ENCODE measurements at places on chromosomes 6 and 20. TPM values are rescaled to one million over a fixed set of nuclear protein-coding genes. Genes with fewer than 3 reads are reported as not detected.

IP6K3 gene
- total RNA-seq, result 0.16 TPM

MBOAT1 gene
- total RNA-seq, result 4.1 TPM

CSTF1 gene
- 41.8 TPM for total RNA-seq

DNA sequence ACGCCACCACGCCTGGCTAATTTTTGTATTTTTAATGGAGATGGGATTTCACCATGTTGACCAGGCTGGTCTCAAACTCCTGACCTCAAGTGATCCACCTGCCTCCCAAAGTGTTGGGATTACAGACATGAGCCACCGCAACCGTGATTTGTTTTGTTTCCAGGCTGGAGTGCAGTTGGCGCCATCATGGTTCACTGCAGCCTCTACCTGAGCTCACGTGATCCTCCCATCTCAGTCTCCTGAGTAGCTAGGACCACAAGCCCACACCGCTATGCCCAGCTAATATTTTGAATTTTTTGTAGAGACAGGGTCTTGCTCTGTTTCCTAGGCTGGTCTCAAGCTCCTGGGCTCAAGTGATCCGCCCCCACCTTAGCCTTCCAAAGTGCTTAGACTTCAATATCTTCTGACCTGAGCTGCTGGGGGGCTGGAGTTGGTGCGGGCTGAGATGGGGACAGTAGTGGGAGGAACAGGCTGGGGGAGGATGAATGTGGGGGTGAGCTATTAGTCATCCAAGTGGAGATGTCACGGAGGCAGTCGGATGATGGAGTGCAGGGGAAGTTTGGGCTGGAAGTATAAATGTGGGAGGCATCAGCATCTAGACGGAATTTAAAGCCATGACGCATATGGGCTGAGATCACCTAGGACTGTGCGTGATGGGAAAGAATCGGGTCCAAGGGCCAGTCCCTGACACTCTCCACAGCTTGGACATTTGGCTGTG lies 23.1 kb upstream of the ZMYND8 start:
- peaks cover 7% of the 10 kb centered on the region for H3K4me1 ChIP-seq
- DNase-seq, result no peak
- no peaks in the 10 kb centered on the region for H3K36me3 ChIP-seq
- H3K4me3 ChIP-seq, result no peak overlapping the region

EPM2A gene
- total RNA-seq, result 29.2 TPM

TINAG gene
- total RNA-seq, result not detected

- no peak overlapping the region for H3K27ac ChIP-seq
- no peaks in the 10 kb centered on the region for H3K27me3 ChIP-seq
- no peaks in the 10 kb centered on the region for H3K36me3 ChIP-seq
- H3K4me1 ChIP-seq, result no peaks in the 10 kb centered on the region
Measured at GRCh38 chr6:1763404-1763803, 153.7 kb downstream of the FOXC1 start.

DNA sequence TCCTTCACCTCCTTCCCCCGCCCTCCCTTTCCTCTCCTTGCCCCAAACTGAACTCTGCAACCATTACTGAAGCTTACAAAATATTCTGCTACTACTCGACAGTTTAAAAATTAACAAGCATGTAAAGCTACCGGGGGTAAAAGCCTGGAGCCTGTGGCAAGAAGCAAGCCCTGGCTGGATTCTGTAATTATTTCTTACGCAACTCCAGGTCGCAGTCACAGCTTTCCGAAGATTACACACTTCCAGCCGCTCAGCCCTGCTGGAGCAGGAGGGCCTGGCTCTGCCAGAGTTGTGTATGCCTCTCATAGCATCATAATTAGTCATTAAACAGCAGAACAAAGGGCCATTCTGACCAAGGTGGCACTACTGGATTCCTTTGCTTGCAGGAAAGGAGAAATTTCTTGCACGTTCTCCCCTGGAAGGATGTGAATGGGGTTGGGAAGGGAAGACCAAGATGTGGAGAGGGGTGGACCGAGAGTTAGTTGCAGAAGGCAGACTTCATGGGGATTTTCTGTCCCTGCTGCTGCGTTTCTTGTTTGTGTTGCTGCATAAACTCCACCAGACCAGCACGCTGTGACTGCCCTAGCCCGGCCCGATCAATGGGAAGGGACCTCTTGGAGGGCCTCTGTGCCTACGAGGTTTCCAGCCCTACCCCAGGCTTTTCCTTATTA lies 23.6 kb downstream of the FOXQ1 start:
- H3K4me3 ChIP-seq, result no peak overlapping the region
- no peak for DNase-seq
- H3K4me1 ChIP-seq, result no peaks in the 10 kb centered on the region

CHRNA4 gene
- total RNA-seq, result 8.3 TPM

- H3K36me3 ChIP-seq, result no peaks in the 10 kb centered on the region
- no peak for DNase-seq
- no peak overlapping the region for H3K4me3 ChIP-seq
- H3K27ac ChIP-seq, result no peak overlapping the region
Measured at GRCh38 chr6:90319044-90319443, 22.4 kb upstream of the BACH2 start.

DNA sequence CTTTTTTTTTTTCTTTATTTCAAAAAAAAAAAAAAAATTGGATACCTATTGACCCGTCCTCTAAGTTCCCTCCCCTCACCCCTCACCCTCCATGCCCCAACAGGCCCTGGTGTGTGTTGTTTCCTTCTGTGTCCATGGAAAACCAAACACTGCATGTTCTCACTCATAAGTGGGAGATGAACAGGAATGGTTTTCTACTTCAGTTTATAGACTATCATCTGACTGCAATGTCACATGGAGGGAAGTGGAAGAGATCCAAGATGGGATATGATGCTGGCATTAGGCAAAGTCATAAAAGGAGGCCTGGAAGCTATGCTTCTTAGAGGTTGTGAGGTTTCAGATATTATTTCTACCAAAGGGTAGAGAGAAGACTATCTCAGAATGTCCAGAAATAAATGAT lies 237.5 kb downstream of the MAFB start:
- no peaks in the 10 kb centered on the region for H3K36me3 ChIP-seq
- no peak for DNase-seq
- H3K27me3 ChIP-seq, result no peaks in the 10 kb centered on the region
- H3K27ac ChIP-seq, result no peak overlapping the region
- no peak overlapping the region for H3K4me3 ChIP-seq

- H3K4me1 ChIP-seq, result no peaks in the 10 kb centered on the region
- peak; percentile 81 for DNase-seq
- H3K4me3 ChIP-seq, result peak within 1 kb of the TSS; percentile 77
- H3K27me3 ChIP-seq, result no peaks in the 10 kb centered on the region
- H3K36me3 ChIP-seq, result no peaks in the 10 kb centered on the region
- H3K27ac ChIP-seq, result peak within 1 kb of the TSS; percentile 67
Measured at GRCh38 chr6:96837081-96837971, at the start of gene GPR63. GPR63 (minus strand) TSS chr6:96837477; CDS start chr6:96799731, 37,746 bp downstream.

DNA sequence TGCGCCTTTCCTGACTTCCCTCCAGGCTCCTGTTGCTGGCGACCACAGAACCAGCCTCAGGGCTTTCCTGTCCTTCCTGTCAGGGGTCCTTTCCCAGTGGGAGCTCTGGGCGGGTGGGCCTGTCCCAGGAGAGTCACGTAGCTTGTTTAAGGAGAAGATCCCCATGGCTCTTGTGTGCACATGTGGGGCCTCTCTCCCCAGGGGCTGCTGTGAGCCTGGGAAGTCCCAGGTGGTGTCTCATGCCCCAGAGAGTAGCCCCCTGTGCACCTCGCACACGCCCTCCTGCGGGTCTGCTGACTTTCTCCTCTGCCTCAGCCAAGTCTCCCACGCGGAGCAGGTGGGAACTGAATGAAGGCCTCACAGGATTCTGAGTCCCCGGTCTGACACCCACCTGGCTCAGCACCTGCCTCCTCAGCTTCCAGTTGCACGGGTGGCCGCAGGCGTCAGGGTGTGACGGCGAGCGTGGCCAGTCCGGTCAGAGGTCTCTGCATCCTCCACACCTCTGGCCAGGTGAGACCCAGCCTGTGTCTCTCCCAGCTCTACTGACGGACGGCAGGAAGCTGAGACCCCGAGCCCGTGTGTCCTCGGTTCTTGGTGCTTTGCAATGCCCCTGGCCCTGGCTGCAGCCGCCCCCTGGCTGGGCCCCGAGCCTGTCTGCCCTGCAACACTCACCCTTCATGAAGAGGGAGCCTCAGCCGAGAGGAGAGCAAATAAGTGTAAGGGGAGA lies 5.6 kb upstream of the NKAIN4 start:
- H3K36me3 ChIP-seq, result no peaks in the 10 kb centered on the region
- DNase-seq, result no peak
- H3K27ac ChIP-seq, result no peak overlapping the region
- peaks cover under 1% of the 10 kb centered on the region for H3K4me1 ChIP-seq
- no peak overlapping the region for H3K4me3 ChIP-seq
- H3K27me3 ChIP-seq, result no peaks in the 10 kb centered on the region

GRCh38 chr6:43221046-43221972 lies 8.0 kb downstream of the DNPH1 start:
- no peaks in the 10 kb centered on the region for H3K36me3 ChIP-seq
- H3K4me3 ChIP-seq, result no peak overlapping the region
- no peaks in the 10 kb centered on the region for H3K4me1 ChIP-seq
- H3K27me3 ChIP-seq, result no peaks in the 10 kb centered on the region
- no peak for DNase-seq
- H3K27ac ChIP-seq, result no peak overlapping the region

DNA sequence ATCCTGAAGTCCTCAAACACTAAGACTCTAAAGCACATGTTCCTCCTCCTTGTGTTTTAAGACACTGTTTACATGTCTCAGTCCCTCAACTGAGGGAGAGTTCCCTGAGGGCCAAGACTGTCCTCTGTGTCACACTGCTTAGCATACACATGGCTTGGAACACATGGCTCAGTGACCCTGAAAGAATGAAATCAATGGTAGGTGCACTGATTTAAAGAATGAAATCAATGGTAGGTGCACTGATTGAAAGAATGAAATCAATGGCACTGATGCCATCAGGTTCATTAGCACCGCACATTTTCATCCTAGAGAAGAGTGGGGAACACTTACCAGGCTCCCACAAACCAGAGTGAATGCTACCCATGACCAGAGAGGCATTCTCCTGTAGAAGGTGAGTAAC lies 9.8 kb downstream of the TOMM34 start:
- H3K27ac ChIP-seq, result no peak overlapping the region
- DNase-seq, result no peak
- no peaks in the 10 kb centered on the region for H3K27me3 ChIP-seq
- H3K4me1 ChIP-seq, result peaks cover 18% of the 10 kb centered on the region

LY6G6D gene
- not detected for total RNA-seq

GRCh38 chr6:148757944-148758480 lies 11.2 kb downstream of the UST start:
- H3K27me3 ChIP-seq, result no peaks in the 10 kb centered on the region
- no peak for DNase-seq
- H3K36me3 ChIP-seq, result no peaks in the 10 kb centered on the region
- no peak overlapping the region for H3K27ac ChIP-seq
- no peak overlapping the region for H3K4me3 ChIP-seq

DNA sequence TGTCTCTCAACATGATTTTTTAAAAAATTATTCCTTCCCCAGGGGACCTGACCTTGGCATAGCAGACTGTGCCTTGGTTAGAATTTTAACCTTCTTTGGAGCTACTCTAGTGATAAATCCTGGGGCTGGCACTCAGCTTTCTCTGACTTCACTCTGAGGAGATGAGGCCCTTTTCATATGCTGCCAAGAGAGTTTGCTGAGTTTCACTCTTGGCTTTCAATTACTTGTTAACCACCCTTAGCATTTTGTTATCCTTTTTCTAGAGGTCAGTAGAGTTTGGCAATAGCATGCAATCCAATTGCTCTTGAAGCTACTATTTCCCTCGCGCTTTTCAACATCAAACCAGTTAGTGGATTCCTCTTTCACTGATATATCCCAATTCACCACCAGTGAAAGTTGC lies 920.3 kb downstream of the EYS start:
- no peaks in the 10 kb centered on the region for H3K27me3 ChIP-seq
- DNase-seq, result no peak
- no peak overlapping the region for H3K4me3 ChIP-seq
- H3K4me1 ChIP-seq, result no peaks in the 10 kb centered on the region
- H3K36me3 ChIP-seq, result no peaks in the 10 kb centered on the region

GPX5 gene
- total RNA-seq, result 1.2 TPM

DNA sequence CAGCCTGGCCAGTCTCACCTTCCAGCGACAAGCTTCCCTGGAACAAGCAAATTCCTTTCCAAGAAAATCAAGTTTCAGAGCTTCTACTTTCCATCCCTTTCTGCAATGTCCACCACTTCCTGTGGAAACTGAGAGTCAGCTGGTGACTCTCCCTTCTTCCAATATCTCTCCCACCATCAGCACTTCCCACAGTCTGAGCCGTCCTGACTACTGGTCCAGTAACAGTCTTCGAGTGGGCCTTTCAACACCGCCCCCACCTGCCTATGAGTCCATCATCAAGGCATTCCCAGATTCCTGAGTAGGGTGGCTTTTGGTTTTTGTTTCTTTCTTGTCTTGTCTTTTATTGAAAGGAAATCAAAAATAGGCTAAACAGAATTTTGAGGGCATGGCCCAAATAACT lies 24.3 kb downstream of the MYCT1 start:
- no peaks in the 10 kb centered on the region for H3K4me1 ChIP-seq
- H3K36me3 ChIP-seq, result no peaks in the 10 kb centered on the region
- no peaks in the 10 kb centered on the region for H3K27me3 ChIP-seq
- H3K27ac ChIP-seq, result no peak overlapping the region
- no peak for DNase-seq

KIAA1755 gene
- 7.6 TPM for total RNA-seq

DNA sequence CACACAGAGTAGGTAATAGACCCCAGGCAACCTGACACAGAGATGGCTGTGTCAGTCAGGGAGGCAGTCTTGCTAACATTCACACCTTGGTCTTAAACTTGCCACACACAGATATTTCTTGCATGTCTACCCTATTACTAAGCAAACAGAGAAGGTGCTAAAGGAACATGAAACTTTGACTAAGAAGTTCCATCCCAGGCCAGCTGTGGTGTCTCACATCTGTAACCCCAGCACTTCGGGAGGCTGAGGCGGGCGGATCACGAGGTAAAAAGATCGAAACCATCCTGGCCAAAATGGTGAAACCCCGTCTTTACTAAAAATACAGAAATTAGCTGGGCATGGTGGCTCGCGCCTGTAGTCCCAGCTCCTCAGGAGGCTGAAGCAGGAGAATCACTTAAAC lies 222.4 kb upstream of the JARID2 start:
- H3K27me3 ChIP-seq, result no peaks in the 10 kb centered on the region
- no peaks in the 10 kb centered on the region for H3K36me3 ChIP-seq
- no peak overlapping the region for H3K27ac ChIP-seq
- H3K4me3 ChIP-seq, result no peak overlapping the region

DNA sequence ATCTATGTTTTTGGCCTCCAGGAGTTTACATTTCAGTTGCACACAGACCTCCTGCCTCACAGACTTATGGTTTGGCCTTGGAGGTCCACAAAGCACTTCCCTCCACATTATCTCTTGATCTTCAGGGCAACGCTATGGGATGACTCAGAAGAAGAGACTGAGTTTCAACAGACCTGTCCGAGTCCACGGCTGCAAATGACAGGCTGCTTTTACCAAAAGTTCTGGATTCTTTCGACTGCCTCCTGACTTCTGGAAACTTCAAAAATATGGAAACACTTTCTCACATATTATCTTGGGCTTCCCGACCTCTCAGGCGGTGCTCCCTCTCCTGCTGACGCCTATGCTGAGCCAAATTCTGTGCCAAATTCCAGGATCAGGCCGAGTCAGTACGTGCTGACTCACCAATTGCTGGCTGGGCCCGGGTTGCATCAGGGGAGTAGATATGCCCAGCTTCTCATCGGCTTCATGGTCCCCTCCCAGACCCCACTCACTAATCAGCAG lies 190.2 kb downstream of the BMP7 start:
- no peak overlapping the region for H3K4me3 ChIP-seq
- H3K4me1 ChIP-seq, result no peaks in the 10 kb centered on the region
- no peaks in the 10 kb centered on the region for H3K36me3 ChIP-seq
- no peaks in the 10 kb centered on the region for H3K27me3 ChIP-seq

Measured in testis (tissue), 5 donors.